ENCODE measurements at places on chromosomes 6 and 20.

DNA sequence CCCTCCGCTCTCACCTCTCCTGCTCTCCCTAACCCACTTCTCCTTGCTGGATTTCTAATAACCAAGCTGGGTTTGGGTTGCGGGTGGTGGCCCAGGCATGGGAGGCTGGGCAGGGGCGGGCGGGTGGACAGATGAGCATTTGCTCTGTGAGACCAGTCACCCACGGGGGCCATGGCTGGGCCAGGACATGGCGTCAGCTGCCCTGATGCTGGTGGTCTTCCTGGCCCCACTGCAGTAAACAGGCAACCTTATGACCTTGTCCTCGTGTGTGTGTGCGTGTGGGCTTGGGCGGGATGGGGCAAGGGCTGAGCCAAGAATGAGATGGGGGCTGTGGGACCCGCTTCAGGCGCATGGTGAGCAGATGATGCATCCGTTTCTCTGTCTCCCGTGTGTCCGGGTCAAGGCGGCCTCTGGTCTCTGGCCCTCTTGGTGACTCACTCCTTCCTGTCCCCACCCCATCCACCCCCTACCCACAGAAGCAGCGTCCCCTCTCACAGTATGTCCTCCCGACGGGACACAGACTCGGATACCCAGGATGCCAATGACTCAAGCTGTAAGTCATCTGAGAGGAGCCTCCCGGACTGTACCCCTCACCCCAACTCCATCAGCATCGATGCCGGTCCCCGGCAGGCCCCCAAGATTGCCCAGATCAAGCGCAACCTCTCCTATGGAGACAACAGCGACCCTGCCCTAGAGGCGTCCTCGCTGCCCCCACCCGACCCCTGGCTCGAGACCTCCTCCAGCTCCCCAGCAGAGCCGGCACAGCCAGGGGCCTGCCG is 41.4 kb upstream of the MYL9 start:
- DNase-seq = no peak

DNA sequence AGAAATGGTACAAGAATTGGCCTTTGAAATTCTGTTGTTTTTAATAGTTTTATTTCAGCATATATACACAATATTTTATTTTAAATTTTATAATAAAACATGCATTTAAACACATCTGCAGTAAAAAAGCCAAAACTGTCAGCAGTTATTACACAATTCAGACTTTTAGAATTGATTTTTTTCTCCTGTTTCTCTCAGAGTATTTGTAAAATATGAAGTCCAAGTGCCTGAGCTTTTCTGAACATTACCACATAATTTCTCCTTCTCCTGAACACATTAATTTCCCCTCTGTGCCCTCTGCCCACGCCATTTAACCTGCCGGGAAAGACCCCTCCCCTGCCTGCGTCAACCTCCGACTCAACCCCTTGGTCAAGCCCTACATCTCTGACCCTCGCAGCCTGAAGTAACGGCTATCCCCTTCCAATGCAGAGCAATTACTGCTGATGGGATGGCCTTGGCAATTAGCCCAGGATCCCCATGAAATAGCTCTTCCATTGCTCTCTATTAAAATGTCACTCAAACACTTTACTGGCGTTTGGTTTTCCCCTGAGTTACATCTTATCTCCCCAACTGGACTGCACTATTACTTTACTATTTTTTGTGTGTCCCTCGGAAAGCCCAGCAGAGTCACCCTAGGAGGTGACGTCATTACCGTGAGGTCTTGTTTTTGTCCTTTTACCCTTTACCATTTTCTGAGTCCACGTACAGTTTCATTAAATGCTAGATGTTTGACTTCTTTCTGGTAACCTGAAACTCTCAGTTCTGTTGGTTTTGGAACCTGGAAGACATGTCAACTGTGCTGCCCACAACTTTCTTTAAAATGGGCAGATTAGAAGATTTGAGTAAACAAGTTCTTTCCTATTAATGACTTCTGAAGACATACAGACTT is 146.7 kb upstream of the TAB2 start:
- DNase-seq = no peak

- no peak for DNase-seq
Observed at GRCh38 chr6:144408161-144408560, 123.0 kb downstream of the UTRN start.

- no peak for DNase-seq
Observed at GRCh38 chr6:163354761-163355425, 59.6 kb upstream of the QKI start.

- no peak for DNase-seq
Observed at GRCh38 chr6:167000759-167001158, 1.6 kb downstream of the CEP43 start.

DNA sequence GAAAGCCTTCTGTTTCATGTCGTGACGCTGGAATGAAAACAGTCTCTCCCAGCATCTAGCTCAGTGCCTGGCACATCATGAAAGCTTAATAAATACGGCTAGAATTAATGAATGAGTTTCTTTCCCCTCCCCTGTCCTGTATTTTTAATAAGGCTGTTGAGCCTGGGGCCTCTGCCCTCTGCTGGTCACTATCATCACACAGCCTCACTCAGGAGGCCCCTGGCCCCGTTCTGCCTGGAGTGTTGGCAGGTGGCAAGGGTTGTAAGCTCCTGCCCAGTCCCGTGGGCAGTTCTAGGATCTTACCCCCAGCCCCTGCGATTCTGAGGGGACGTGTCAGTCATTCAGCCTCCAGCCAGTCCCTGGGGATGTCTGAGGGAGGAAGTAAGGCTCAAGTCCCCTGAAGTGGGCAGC is 41.4 kb downstream of the PHACTR3 start:
- no peak for DNase-seq

- no peak for DNase-seq
Observed at GRCh38 chr6:162053084-162053483, 674.5 kb downstream of the PRKN start.

DNA sequence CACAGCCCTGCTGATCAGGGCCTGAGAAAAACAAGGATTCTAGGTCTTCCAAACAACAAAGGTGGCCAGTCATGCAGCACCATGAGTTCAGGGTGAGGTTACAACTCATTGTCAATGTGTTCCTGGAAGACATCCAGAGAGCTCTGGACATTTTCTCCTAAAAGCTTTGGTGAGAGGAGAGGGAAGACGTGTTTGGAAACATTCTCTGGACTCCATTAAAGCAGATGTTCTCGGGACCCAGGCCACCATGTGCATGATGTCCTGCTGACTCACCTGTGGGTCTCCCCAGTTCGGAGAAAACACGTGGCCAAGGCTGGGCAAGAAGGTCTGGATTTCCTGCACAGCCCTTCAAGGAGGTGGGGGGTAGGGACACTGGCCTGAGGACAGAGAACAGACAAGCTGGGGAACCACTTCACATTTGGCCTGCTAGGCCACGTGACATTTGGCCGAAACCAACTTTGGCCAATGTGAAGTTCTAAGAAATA is 61.6 kb downstream of the KCNB1 start:
- DNase-seq = no peak

DNA sequence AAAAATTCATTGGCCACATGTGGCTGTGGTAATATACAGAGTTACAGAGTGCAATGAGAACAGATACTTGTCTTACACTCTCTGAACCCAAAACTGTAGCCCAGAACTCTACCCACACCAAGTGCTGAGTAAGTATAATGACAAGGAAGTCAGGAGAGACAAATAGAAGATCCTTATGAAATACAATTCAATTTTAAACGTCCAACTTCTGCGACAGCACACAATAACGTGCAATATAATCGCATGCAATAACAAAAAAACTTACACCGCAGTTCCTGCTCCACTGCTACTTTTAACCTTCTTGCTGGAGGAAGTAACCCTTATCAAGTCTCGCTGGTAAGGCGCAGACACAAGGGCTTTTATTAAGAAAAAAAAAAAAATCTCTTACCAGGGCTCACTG is 881 bp downstream of the SFT2D1 start:
- no peak for DNase-seq

- no peak for DNase-seq
Observed at GRCh38 chr6:139368661-139369060, 5.8 kb downstream of the CITED2 start.

DNA sequence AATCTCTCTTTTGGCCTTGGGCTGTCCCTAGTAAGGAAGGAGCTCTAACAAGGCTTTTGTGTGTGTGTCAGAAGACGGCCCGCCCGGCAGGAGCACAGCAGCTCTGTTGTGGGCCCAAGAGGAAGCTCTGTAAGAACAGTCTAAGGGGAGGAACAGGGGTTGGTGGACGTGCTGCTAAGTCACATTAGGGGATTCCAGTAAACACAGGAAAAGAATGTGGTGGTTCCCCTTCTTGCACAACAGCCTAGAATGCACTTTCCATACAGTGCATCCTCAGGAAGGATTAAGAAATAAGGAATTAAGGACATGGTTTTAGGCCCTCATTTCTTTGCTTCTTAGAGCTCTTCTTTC is 114.5 kb downstream of the RNF144B start:
- no peak for DNase-seq

DNA sequence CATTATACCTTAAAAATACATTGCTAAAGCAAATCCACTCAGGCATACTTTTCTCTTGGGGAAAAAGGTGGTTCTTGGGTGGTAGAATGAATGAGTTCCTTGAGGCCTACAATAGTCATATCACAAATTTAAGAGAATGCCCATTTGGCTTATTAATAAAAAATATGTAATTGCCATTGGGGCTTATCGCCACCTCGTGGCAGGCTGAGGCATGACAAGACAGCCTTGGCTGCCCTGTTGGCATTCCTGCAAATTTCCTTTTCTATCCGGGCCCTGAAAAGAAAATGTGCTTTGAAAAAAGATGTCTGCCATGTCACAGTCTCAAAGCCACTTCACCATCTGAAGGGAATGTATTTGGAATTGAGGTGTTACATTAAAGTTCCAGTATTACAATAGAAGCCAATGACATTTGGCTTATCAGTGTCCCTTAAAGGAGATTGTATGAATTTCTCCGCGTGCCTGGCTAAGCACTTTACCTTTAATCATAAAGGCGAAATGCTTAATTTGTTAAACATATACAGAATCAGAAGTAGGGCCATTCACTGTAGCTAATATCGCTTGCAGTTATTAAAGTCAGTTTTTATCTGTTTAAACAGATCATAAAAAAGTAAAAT is 188.3 kb upstream of the ZFP64 start:
- peak; percentile 41 for DNase-seq

DNA sequence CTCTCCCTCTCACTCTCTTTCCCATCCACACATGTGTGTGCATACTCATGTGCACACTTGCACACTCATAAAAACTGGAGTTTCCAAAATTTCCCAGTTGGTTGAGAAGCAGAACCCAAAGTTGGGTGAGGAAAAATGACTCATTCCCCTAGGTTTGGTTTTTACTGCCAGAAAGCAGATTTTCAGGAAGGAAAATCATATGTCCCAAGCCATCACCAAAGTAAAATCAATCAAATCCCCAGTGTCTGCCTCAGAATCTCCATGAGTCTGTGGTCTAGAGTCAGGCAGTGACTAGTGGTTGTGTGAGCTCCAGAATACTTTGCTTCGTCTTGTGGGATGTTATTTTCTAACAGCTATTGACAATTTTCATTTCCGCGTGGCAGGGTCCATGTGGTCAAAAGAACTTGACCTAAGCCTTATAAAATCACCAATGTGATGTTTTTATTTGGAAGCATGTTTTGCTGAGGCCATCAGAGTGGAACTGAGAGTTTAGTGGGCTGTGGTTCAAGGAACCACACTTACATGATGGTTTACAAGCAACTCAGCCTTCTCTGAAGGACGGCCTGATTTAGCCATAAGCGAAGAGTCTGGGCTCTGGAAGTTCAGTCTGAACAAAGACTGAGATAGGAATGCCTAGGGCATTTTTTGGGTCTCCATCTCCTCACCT is 81.9 kb upstream of the CCN6 start:
- DNase-seq = no peak
